Lung microvascular endothelial cell (primary cell): ENCODE measurements at places on chromosomes 11 and 22.
A peak's percentile ranks its signal among the peaks of the same experiment; 100 is the strongest.

GRCh38 chr11:14132312-14132711 lies 169.8 kb downstream of the SPON1 start:
- no peak for DNase-seq

DNA sequence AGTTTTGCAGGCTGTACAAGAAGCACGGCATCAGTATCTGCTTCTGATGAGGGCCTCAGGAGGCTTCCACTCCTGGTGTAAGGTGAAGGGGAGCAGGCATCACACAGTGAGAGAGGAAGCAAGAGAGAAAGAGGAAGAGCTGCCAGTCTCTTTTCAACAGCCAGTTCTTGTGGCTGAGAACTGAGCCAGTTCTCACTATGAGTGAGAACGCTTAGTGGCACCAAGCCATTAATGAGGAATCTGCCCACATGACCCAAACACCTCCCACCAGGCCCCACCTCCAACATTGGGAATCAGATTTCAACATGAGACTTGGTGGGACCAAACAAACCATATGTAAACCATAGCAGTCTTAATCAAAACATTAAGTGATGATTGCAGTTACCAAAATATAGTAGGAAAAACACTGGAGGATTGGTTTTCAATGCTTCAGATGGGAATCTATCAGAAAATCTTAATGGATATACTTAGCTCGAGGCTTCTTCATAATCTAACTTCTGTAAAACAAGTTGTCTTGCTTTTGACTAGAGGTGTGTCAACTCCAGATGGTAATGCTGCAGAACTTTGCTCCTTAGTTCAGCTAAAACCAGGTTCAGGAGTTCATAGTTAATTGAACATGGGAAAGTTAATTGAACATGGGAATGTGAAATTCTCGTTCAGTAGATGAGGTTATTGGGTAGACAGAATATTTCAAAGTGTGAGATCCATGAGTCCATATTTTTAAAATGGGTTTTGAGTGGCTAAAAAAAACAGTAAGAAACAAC lies 12.2 kb downstream of the FAR1 start:
- DNase-seq, result no peak

GRCh38 chr11:132424433-132424832 lies 1054.0 kb downstream of the NTM start:
- peak; percentile 17 for DNase-seq

GRCh38 chr22:23772649-23773473 lies at the start of gene MMP11:
Gene MMP11 (plus strand): TSS chr22:23772849. CDS start chr22:23772871, 22 bp downstream.
- DNase-seq, result peak; percentile 48

DNA sequence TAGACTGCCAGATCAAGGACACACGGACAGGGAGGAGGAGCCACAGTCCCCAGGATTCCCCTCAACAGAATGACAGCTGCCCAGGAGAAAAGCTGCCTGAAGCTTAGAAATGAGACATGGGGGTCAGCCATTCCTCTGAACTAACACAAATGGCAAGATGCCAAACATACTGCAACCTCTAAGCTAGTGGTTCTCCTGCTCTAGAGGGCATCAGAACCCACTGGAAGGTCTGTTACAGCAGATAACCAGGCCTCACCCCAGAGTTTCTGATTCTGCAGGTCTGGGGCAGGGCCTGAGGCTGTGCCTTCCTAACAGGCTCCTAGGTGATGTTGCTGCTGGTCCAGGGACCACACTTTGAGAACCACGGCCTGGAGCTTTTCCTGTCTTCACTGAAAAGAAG lies 28.6 kb upstream of the BID start:
- DNase-seq, result no peak

DNA sequence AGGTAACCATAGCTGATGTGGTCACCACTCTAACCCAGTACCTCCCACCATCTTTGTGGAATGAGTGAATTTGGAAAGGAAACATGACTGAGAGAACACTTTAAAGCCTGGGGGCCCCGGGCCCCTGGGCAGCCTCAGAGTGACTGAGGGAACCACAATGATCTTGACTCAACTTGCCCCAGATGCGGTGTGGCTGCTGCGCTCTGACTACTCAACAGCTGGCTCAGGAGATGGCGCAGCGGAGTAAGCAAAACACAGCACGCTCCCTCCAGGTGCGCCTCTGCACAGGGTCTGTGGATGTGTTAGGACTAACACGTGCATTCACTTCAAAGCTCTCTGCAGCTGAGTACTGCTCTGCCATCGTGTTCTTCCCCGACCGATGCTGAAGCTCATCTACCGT lies 5.9 kb downstream of the RNF215 start:
- no peak for DNase-seq

GRCh38 chr22:19789406-19789805 lies 28.8 kb downstream of the TBX1 start:
- DNase-seq, result no peak

- DNase-seq, result no peak
These were observed 20.6 kb downstream of the PDE2A start for GRCh38 chr11:72653649-72654048.

GRCh38 chr22:17896586-17896985 lies 122.3 kb upstream of the BID start:
- peak; percentile 20 for DNase-seq

- peak; percentile 83 for DNase-seq
These were observed 6.4 kb downstream of the FADS2 start for GRCh38 chr11:61834278-61835048.

GRCh38 chr22:20033045-20033706 lies 12.3 kb downstream of the TANGO2 start:
- DNase-seq, result no peak

- DNase-seq, result no peak
These were observed 45.8 kb downstream of the SGSM3 start for GRCh38 chr22:40416267-40416570.

DNA sequence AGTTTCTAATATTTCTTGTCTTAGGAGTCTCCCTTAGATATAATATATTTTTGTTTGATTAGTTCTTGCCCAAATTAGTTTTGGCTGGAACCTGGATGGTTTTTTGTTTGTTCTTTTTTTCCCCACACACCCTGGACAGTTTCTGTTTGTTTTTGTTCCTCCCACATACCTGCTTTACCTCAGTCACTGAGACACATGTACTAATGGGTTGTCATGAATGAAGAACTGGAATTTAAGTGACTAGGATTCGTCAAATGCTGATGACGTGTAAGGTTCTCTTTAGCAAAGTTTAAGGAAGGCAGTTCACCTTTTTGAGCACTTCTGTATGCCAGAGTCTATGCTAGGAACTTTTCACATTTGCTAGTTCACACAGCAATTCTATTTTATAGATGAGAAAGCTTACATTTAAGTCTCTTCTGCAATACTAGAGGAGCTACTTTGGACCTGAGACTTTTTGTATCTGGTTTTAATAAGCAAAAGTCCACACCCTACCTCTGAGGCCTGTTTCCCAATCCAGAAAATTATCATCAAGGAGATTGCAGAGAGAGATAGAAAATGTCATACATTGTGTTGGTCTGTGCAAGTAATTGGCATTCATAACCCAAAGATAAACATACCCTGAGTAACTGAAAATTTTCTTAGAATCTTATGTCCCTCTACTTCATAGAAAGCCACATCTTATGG lies 86.7 kb upstream of the RAB1B start:
- no peak for DNase-seq

GRCh38 chr11:29750392-29750791 lies 266.4 kb downstream of the KCNA4 start:
- DNase-seq, result no peak

DNA sequence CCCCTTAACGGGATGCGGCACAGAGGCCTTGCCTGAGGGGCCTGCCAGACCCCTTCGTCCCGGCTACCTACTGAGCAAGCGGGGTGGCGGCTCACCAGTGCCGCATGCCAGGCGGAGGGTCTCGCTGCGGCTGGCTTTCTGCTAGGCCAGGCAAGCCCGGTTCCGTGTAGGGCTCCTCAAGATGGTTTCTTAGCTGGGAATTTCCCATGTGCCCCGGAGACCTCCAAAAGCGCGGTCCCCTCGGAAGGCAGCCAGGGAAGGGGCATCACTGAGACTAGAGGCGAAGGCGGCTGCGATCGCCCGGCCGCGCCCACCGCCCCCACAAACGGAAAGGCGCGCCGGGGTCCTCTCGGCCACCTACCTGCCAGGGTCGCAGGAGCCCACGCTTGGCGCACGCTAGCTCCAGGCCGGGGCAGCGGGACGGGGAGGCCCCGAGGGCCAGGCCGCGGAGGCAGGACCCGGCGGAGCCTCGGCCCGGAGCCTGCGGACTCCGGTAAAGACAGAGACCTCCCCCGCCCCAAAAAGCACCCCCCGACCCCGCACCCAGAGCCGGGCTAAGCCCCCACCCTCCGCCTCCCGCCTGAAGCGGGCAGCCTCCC lies 23.8 kb downstream of the MICAL3 start:
- DNase-seq, result peak; percentile 45

DNA sequence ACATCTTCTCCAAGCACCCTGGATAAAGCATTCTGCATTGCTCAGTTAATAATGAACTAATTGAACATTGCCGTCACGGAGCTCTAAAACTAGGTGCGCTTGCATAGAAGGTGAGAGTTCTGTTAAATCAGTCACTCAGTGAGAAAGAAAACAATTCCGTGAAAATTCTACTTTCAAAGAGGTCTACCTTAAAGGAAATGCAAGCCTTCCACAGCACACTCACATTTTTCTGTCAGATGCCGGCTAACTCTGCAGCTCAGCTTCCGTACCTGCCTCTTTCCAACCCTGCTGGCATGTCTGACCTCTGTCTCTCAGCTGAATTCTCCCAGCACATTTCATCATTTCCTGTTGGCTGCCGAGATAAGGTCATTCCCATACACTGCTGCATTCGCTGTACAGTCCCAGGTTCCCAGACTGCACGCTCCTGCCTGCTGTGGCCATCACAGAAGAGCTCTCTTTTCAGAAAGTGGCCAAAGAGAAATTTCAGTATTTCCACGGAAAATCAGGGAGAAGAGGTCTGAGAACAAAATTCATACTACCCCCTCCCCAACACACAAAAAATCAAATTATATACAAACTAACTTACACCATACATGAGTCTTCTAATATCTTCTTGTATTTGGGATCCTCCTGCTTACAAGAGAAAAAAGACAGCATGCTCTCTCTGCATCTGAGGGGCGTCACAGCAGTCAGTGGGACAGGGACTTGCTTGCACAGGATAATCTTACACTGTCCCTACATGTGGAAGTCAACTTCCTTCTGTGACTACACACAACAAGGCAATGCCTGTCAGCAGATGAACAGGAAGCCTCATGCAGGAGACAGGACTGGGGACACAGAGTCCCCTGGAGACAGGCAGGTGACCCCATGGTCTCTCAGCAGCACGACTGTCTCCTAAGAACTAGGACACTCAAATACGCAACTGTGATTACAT lies 55.1 kb downstream of the PACSIN2 start:
- peak; percentile 97 for DNase-seq

- DNase-seq, result no peak
These were observed 576.0 kb downstream of the SOX6 start for GRCh38 chr11:15780382-15780781.
